ENCODE measurements at places on chromosomes 16 and 17.

- no peak for DNase-seq
Measured at GRCh38 chr17:31722251-31723056, 136.6 kb downstream of the COPRS start.

GRCh38 chr17:50506298-50506697 lies 1.9 kb upstream of the MYCBPAP start:
- no peak for DNase-seq

GRCh38 chr16:68116256-68116867 lies 31.2 kb downstream of the NFATC3 start:
- no peak for DNase-seq

GRCh38 chr16:49528866-49529288 lies 155.3 kb downstream of the C16orf78 start:
- DNase-seq, result no peak

DNA sequence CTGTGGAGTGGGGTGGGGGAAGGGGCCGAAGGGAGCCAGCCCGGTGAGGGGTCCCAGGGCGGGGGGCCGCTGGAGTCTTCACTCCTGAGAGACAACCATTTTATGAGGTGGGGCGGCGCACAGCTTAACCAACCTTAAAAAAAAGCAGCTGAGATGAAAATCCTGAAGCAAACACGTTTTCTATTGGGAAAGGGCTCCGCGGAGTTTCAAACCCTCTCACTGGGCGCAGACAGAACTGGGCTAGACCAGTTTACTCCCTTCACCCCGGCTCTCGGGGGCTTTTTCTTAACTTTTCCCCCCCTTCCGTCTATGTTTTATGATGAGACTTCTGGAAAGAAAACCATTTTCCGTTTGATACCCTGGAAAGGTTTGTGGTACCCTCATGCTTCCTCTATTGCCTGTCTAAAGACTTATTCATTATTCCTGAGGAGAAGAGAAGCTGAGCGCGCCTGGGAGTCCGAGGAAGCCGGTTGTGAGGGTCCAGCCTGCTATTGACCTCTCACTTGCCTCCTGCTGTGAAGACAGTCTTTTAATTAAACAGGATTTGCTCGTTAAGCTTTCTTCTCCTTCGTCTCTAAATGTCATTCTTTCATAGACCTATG lies 482 bp upstream of the SSH2 start:
- DNase-seq, result no peak

- no peak for DNase-seq
Measured at GRCh38 chr16:74740795-74741304, 33.8 kb downstream of the FA2H start.

DNA sequence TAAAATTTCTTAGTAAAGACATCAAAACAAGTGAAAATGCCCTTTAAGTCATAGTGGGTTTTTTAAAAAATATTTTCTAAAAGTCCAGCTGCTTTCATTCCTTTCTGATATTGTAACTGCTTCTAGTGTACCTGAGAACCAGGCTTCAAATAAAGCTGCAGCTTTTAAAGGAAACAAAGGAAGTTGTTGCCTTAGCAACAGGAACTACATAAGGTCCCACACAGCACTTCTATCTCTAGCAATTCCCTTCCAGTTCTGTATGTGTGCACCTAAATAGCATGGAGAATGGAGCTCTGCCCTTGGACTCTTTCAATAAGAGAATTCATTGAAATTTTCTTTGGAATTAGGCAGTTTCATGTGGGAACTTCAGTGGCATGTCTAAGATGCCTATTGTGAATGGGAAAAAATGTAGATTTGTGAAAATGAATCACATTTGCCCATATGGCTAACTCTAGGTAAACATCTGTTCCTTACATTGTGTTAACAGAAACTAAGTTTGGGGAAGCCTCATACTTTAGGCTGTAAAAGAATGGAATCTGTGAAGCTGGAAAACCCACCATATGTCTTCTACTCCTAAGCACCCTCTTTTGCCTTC lies 206.4 kb downstream of the KIF2B start:
- DNase-seq, result no peak

DNA sequence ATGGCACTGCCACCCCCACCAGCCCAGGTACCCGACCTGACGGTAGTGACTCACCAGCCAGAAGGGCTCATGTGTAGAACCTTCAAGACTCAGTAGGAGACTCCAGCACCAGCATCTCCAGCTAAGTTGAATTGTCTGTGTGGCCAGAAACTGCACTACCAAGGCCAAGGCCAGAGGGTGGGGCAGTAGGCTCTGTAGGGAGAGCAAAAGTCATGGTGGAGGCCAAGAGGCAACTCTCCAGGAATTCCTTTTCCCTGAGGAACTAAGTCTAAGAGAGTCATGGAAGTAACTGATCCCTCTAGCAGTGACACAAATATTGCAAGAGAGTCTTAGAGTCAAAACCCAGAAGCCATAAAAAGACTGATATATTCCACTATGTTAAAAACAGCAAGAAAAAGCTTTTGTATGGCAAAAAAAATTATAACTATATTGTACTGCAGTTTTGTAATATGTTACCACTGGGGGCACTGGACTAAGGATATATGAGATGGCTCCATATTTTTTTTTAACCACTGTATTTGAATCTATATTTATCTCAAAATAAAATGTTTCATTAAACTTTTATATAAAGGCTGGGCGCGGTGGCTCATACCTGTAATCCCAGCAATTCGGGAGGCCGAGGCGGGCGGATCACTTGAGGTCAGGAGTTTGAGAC lies 30.2 kb upstream of the GUCY2D start:
- no peak for DNase-seq

DNA sequence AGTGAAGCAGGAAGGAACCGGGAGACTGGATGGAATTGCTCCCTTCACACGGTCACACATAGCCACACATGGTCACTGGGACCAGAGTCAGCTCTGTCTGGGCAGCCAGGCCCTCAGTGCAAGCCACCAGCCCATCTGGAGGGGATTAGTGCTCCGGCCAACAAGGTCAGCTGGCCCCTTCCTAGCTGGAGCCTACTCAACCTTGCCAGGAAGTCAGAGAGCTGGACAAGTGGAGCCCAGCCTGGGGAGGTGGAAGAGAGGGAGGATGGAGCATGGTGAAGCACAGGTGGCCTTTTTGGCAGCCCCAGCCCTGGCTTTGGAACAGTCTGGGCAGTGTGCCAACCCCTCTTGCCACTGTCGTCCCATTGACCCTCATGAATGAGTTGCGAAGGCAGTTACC lies 3.7 kb upstream of the CACNA1G start:
- DNase-seq, result no peak
